AG04449 (cell line): ENCODE measurements at places on chromosomes 12 and 14.

DNA sequence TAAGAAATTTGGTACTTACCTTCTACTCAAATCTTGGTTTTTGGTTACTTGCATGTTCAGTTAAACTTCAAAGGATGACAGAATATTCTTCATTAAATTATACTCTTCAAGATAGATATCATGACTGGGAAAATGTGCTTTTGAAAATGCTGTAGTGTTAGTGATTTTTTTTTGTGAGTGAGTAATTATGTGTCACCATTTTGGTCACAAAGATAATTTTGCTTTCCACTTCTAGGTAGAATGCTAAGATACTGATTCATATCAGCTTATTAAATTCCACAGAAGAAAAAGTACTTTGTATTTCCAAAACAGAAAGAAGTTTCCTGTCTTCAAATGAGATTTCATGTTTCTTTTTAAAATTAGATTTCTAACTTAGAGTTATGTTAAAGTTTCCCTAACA lies 61.2 kb downstream of the ATXN7L3B start:
- no peak for DNase-seq

DNA sequence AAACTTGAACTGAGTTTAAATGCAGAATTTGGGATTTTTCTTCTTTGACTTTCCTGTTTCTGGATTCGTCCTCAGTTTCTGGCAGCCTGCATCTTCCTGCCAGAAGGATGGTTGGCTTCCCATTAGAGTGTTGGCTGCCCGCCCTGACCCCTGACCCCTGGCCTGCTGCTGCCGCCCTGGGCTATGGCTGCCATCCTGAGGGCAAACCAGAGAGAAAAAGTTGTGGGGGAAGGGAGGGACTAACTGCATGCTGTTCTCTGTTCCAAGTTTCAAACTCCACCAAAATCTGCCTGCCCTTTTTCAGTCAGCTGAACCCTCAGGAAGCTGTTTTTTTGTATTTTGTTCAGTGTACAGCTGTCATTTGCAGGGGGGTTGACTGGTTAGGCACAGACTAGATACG lies 48.4 kb downstream of the FNTB start:
- no peak for DNase-seq

DNA sequence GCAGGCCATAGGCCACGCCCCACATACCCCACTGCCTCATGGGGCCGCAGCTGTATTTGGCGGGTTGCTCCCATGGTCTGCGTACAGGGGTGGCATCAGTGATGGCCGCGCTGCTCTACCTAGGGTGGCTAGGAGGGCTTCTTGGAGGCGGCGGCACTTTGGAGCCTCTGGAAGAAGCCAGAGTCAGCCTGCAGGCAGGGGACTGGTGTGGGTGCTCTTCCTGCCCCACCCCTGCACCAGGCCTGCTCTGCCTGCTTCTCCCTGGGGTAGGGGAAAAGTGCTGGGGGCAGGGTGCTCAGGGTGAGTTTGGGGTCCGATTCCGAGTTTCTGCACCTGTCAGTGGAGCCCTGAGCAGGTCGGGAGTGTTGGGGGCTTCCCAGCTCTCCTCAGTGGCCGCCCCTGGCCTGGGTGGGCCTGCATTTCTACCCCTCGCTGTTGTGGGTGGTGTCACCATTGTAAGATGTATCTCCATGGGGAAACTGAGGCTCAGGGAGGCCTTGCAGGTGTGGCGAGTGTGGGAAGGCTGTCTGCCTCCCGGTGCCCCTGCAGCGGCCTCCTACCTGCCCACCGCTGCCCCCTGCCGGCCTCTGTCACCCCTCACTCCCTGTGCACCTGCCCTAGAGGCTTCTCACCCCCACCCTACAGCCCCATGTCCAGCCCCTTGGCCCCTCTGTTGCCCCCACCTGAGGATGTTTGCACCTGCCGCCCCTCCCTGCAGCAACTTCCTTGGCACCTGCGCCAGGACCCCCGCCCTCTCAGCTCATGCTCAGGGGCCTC lies 5.5 kb downstream of the CEP170B start:
- DNase-seq = no peak

DNA sequence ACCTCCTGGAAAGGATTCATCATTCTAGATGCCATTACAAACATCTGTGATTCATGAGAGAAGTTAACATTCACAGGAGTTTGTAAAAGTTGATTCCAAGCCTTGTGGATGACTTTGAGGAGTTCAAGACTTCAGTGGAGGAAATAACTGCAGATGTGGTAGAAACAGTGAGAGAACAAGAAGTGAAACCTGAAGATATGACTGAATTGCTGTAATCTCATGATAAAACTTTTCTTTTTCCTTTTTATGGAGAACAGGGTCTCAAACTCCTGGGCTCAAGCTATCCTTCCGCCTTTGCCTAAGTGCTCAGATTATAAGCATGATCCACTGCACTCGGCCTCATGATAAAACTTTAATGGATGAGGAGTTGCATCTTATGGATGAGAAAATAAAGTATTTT lies 64.5 kb upstream of the GTF2A1 start:
- no peak for DNase-seq

DNA sequence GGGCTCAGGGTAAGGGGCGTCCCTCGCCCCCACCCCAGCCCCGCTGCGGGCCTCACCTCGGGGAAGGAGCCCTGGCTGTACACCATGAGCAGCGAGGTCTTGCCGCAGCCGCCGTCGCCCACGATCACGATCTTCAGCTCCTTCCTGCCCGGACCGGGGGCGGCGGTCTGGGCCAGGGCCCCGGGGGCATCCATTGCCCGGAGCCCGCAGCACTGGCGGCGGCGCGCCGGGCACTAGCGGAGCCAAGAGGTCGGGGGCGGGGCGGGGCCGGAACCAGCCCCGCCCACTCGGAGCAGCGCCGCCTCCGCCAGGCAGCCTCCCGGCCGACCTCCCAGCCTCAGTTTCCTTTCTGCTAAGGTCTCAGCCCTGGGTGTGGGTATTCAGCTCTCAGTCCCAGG lies at the start of gene RHOF:
RHOF (minus strand) TSS at position 249 of the 398 bp plus-strand sequence; CDS start at position 194, 55 bp downstream.
- no peak for DNase-seq
